ENCODE measurements at places on chromosomes 7 and 10.
A peak's percentile ranks its signal among the peaks of the same experiment; 100 is the strongest.

GRCh38 chr7:70182521-70182920 is 584.2 kb downstream of the AUTS2 start:
- H3K36me3 ChIP-seq, result no peaks in the 10 kb centered on the region
- no peak for DNase-seq
- H3K27me3 ChIP-seq, result peaks cover 2% of the 10 kb centered on the region
- H3K27ac ChIP-seq, result no peak overlapping the region
- H3K4me3 ChIP-seq, result no peak overlapping the region

DNA sequence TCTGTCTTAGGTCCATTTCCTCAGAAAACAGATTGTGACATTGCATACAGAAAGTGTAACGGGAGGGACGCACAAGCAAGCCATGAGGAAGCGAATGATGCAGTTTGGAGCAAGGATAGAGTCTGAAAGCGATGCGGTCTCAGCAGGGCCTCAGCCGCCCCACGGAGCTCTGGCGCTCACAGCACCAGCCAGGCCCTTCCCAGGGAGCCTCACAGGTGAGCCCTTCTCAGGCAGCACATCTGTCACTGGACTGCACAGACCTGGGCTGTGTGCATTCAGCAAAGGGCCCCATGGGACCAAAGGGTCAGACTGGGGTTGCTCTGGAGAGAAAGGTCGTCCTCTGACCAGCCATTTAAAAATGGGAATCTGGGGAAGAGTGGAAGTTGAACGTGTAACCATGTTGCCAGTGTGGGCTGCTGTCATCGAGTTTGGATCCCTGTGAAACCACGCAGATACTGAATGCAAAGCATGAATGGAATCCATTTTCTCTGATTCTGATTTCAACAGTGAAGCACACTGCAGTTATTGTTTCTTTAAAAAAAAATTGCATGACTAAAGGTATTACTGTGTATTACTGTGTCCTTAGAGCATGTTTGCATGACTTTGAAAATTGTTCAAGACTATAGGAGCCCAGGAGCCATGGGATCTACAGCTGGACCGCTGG is 350.0 kb upstream of the AKR1E2 start:
- no peak for DNase-seq
- no peaks in the 10 kb centered on the region for H3K4me1 ChIP-seq
- H3K36me3 ChIP-seq, result no peaks in the 10 kb centered on the region
- no peak overlapping the region for H3K4me3 ChIP-seq

DNA sequence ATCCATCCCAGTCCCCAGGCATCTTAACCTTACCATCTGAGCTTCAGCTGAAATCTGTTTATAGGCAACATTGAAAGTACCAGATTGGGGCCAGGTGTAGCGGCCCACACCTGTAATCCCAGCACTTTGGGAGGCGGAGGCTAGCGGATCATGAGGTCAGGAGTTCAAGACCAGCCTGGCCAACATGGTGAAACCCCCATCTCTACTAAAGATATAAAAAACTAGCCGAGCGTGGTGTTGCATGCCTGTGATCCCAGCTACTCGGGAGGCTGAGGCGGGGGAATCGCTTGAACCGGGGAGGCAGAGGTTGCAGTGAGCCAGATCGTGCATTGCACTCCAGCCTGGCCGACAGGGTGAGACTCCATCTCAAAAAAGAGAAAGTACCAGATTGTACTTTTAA is 39.0 kb downstream of the CRCP start:
- H3K4me3 ChIP-seq, result no peak overlapping the region
- peaks cover 4% of the 10 kb centered on the region for H3K4me1 ChIP-seq
- no peak overlapping the region for H3K27ac ChIP-seq
- H3K36me3 ChIP-seq, result peaks cover 14% of the 10 kb centered on the region

GRCh38 chr10:130769146-130770017 is 542.1 kb downstream of the TCERG1L start:
- H3K27me3 ChIP-seq, result peaks cover 18% of the 10 kb centered on the region
- H3K27ac ChIP-seq, result no peak overlapping the region

GRCh38 chr7:24930856-24931255 is 49.1 kb downstream of the OSBPL3 start:
- no peak for DNase-seq
- no peak overlapping the region for H3K4me3 ChIP-seq

DNA sequence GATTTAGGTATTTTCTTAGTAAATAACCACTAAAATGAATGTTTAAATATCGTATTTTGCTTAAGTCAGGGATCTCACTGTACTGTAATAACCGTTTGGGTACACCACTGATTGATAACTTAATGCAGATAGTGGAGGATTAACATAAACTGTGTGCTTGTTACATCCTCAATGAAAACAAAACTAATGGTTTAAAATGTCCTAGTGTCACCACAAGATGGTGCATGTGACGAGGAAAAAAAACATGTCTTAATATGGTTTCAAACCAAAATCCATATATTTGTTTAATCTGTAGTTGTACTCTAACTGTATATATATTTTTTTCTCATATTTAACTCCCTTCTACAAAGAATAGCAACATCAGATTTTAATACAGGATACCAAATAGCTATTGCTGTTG is 19.2 kb downstream of the ARMC10 start:
- peaks cover 36% of the 10 kb centered on the region for H3K36me3 ChIP-seq
- H3K27ac ChIP-seq, result no peak overlapping the region
- H3K4me3 ChIP-seq, result no peak overlapping the region
- H3K27me3 ChIP-seq, result no peaks in the 10 kb centered on the region
- no peaks in the 10 kb centered on the region for H3K4me1 ChIP-seq

GRCh38 chr7:146864644-146865043 is 748.0 kb downstream of the CNTNAP2 start:
- no peak overlapping the region for H3K27ac ChIP-seq
- no peaks in the 10 kb centered on the region for H3K36me3 ChIP-seq
- DNase-seq, result no peak
- no peak overlapping the region for H3K4me3 ChIP-seq
- no peaks in the 10 kb centered on the region for H3K4me1 ChIP-seq

GRCh38 chr10:11794566-11794965 is 28.6 kb upstream of the PROSER2 start:
- DNase-seq, result no peak
- no peaks in the 10 kb centered on the region for H3K36me3 ChIP-seq
- no peak overlapping the region for H3K27ac ChIP-seq
- no peak overlapping the region for H3K4me3 ChIP-seq

- no peak for DNase-seq
- no peaks in the 10 kb centered on the region for H3K36me3 ChIP-seq
- no peaks in the 10 kb centered on the region for H3K4me1 ChIP-seq
- H3K27ac ChIP-seq, result no peak overlapping the region
These were observed 17.8 kb upstream of the CCNJ start for GRCh38 chr10:96025566-96025965.

- H3K4me3 ChIP-seq, result no peak overlapping the region
- peaks cover 4% of the 10 kb centered on the region for H3K4me1 ChIP-seq
- H3K36me3 ChIP-seq, result no peaks in the 10 kb centered on the region
- DNase-seq, result peak; percentile 50
- H3K27ac ChIP-seq, result no peak overlapping the region
- no peaks in the 10 kb centered on the region for H3K27me3 ChIP-seq
These were observed 79.0 kb downstream of the AUTS2 start for GRCh38 chr7:69677054-69677852.

DNA sequence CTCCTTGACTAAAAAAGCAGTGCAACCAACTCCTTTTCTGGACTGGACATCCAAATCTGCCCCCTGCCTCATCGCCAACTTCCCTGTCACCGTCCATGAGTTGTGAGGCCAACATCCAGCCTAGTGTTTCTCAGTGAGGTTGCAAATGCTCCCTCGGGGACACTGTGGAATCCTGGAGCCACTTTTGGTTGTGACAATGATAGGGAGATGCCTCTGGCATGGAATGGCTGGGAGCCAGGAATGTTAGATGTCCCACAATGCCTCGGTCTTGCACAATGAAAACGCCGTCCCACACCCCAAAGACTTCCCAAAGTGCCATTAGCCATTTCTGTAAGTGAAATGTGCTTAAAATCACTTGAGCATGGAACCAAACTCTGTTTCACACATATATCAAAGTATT is 105.2 kb downstream of the OSBPL3 start:
- H3K4me3 ChIP-seq, result no peak overlapping the region
- H3K36me3 ChIP-seq, result peaks cover 2% of the 10 kb centered on the region
- peaks cover 38% of the 10 kb centered on the region for H3K4me1 ChIP-seq
- DNase-seq, result no peak
- H3K27me3 ChIP-seq, result no peaks in the 10 kb centered on the region

DNA sequence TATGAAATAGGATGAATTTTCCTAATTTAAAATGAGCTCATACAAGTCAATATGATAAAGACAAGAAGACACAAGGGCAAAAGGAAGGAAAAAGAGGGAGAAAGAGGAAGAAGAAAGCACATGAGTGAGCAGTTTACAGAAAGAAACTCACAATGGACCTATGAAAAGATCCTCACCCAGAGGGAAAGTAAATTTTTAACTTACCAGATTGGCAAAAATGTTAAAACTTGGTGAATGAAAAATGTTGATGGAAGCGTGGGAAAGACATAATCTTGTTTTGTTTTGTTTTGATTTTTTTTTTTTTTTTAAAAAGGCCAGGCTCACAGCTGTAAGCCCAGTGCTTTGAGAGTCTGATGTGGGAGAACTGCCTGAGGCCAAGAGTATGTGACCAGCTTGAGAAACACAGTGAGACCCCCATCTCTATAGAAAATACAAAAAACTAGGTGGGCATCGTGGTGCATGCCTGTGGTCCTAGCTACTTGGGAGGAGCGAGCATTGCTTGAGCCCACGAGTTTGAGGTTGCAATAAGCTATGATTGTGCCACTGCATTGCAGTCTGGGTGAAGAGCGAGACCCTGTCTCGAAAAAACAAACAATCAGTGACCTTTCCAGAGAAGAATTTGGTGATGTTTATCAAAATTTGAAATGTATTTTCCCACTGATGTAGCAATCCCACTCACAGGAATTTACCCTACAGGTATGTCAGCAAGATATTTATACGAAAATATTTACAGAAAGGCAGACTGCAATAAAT is 152.9 kb upstream of the ASAH2 start:
- H3K4me3 ChIP-seq, result no peak overlapping the region
- H3K27me3 ChIP-seq, result no peaks in the 10 kb centered on the region
- no peak for DNase-seq

DNA sequence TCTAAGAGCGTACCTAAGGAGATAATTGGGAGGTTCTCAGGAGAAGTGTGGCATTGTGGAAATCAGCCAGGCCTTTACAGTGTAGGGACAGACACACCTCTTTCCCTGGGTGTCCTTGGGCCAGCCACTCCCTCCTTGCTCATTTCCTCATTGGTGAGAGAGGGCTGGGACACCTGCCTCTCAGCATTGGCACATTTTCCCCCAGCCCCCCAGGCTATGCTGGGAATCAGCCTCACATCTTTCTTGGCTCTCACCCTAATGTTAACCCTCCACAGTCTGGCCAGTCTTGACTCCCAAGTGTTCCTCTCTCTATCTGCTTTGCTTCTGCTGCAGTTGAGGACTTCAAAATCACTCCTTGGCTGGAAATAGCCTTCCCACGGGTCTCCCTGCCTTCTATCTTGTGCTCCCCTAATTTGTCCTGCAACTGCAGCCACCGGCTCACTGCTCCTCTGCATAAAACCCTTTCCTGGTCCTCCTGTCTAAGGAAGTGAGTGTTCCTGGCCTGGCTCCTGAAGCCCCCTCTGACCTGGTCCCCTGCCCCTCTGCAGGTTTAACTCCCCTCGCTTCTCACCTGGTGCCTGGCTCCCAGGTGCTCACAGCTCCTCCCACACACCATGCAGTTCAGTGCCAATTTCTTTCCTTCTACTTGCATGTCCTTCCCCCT is 15.8 kb downstream of the TBXAS1 start:
- DNase-seq, result no peak
- H3K36me3 ChIP-seq, result peaks cover 19% of the 10 kb centered on the region
- H3K4me1 ChIP-seq, result peaks cover 12% of the 10 kb centered on the region

DNA sequence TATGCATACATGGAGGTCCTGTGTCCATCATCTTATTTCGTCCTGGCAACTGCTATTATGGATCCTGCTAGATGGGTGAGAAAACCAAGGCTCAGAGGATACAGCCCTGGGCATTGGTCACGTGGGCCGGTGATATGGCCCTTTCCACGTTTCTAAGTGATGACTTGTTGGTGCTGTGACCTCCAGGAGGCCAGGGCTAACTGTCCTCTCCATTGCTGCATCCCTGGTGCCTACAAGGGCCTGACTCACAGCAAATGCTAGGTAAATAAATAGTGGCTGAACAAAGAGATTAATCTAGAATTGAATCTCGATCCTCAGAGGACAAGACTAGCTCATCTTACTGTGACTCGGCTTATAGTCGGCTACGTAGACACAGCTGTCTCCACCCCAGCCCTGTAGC is 78.6 kb downstream of the FAM53B start:
- H3K27me3 ChIP-seq, result no peaks in the 10 kb centered on the region
- no peak overlapping the region for H3K27ac ChIP-seq
- peaks cover 10% of the 10 kb centered on the region for H3K4me1 ChIP-seq
- no peak overlapping the region for H3K4me3 ChIP-seq
- peaks cover 30% of the 10 kb centered on the region for H3K36me3 ChIP-seq
- DNase-seq, result no peak

- no peak overlapping the region for H3K4me3 ChIP-seq
- H3K36me3 ChIP-seq, result no peaks in the 10 kb centered on the region
- H3K4me1 ChIP-seq, result no peaks in the 10 kb centered on the region
- H3K27ac ChIP-seq, result no peak overlapping the region
- H3K27me3 ChIP-seq, result no peaks in the 10 kb centered on the region
These were observed 112.5 kb downstream of the GRID1 start for GRCh38 chr10:86254081-86254480.

DNA sequence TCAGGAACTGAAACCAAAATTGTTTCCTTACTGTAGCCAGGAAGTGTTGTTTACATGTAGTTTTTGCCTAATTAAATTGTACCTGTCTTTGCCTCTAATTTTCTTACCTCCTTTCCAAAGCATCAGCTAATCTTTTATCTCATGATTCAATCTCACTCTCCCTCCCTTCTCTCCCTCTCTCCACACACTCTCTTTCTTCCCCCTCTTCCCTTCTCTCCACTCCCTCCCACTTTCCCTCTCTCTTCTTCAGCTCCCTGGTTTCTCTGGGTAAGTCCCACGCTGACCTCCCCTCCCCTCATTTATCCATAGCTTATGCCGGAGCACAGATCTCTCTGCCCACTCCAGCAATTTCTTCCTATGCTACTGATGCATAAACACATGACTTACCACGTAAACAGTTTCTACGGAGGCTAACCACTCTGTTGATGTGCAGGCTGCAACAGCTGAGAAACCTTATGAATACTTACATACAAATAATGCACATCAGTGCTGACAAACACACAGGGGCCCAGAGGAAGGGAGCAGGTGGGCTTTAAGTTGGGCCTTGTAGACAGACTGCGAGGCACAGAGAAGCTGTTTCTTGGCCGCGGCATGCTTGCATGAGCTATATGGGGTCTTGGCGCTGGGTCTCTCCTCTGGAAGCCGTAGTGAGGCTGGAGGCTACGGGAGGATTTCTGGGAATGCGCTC is 174.4 kb upstream of the PLXNA4 start:
- H3K36me3 ChIP-seq, result no peaks in the 10 kb centered on the region
- no peak overlapping the region for H3K27ac ChIP-seq
- H3K4me3 ChIP-seq, result no peak overlapping the region

DNA sequence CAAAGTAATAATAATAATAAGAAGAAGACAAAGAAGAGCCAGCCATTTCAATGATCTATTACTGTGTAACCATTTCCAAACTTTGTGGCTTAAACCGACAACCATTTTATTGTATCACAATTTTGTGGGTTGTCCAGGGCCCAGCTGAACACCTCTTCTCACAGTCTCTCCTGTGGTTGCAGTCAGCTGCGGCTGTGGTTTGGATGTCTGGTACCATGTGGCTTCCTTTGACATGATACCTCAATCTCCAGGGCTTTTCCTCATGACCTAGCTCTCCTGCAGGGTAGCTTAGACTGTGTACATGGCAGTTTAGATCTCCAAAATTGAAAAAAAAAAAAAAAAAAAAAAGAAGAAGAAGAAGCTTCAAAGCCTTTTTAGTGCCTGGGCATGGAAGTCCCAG is 72.6 kb upstream of the NFKB2 start:
- peak; percentile 91 for DNase-seq
- peaks cover 4% of the 10 kb centered on the region for H3K4me1 ChIP-seq
- no peak overlapping the region for H3K27ac ChIP-seq
- H3K4me3 ChIP-seq, result no peak overlapping the region
- peaks cover 3% of the 10 kb centered on the region for H3K36me3 ChIP-seq
- H3K27me3 ChIP-seq, result no peaks in the 10 kb centered on the region

All from common myeloid progenitor, CD34-positive (primary cell).